Kasumi-1 (cell line): ENCODE measurements at places on chromosomes 12 and 14.

GRCh38 chr12:100955139-100955538, 160.6 kb downstream of the ANO4 start:
- DNase-seq: no peak

- no peak for DNase-seq
Observed at GRCh38 chr12:81953541-81953940, 194.4 kb upstream of the PPFIA2 start.

DNA sequence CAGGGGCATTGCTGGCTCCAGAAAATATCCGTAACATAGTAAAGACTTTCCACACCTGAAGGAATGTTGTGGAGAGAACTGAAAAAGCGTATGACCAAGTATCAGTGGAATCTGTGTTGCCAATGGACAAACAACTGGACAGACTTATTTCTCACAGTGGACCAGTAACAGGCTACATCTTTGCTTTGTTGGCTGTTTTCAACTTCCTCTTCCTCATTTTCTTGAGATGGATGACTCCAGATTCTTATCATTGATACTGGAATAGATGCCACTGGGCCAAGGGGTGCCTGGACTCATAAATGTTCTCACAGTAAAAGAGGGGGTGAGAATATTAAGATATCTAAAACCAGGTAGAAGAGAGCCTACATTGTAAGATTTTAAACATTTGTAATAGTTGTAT, 6.4 kb downstream of the GAS2L3 start:
- DNase-seq: no peak

DNA sequence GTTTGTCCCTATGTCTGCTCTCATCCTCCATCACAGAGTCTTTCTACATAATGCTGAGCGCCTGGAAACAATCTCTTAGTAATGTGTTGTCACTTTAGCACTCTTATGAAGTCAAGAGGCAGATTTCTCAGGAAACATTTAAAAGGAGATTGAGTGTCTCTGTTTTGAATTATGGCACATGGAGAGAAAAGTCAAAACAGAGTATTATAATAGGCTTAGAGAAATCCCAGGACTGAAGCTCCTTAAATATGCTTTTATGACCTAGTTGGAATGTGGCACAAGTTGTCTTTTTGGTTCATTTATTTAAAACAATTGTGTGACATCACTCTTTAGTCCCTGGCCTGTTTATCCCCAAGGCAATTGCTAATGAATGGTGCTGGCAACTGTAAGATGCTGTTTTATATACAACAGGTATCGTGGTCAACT, 117.8 kb upstream of the HIF1A start:
- DNase-seq: no peak
